ENCODE measurements at places on chromosomes 4 and X.

DNA sequence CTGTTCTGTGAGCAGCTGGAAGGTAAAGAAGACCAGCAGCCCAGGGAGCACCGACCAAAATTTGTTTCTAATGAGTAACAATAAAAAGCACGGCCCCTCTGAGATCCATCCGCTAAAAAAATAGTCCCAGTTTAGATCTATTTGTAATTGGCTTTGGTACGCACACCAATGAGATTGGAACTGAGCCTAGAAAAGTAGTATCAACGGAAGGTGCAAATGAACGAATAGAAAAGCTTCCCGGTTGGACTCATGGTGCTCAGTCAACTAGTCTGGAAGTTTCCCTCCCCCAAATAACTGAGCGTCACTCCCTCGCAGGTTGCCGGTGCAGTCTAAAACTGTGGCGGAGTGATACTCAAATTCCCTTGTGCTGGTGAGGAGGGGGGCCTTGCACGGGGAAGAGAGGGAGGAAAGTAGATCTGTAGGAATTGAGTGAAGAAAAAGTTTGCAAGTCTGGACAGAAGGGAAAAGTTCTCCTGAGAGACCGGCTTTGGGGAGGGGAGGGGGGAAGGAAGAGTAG is at the start of gene COL4A5:
Gene COL4A5 (plus strand): TSS at position 413 of the 517 bp plus-strand sequence. CDS start 288 bp downstream, outside the sequence.
- peak; percentile 26 for DNase-seq

DNA sequence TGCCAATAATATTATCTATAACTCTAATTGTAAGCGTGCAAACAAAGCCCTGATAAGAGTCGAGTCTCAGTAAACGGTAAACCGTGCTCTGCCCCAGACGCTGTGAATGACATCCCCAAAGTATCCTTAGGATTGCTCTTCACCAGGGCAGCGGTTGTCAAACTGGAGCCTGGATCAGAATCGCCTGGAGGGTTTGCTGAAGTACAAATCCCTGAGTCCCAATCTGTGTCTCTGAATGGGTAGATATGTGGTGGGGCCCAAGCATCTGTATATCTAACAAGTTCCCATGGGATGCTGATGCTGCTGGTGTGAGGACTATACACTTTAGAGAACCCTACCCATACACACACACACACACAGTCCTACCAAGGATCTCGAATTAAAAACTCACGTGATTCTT is 813 bp upstream of the APBB2 start:
- no peak for DNase-seq

DNA sequence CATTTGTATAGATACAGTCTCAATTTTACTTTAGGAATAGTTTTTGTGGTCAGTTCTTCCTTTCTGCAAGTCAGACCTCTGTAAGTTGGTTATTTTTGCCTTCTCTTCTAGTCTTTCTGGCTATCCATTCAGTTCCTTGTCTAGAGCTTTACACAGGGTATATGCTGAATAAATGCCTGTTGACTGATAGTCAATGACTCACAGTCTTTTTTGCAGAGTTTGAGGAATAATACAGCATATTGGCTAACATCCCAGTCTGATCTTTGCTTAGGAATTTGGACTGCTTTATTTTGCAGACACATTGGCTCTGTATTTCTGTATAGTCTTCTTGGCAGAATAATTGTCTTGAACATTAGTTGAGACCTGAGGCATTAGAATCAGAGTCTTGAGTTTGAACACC is 132.4 kb downstream of the MAGEC1 start:
- DNase-seq = peak; percentile 7

DNA sequence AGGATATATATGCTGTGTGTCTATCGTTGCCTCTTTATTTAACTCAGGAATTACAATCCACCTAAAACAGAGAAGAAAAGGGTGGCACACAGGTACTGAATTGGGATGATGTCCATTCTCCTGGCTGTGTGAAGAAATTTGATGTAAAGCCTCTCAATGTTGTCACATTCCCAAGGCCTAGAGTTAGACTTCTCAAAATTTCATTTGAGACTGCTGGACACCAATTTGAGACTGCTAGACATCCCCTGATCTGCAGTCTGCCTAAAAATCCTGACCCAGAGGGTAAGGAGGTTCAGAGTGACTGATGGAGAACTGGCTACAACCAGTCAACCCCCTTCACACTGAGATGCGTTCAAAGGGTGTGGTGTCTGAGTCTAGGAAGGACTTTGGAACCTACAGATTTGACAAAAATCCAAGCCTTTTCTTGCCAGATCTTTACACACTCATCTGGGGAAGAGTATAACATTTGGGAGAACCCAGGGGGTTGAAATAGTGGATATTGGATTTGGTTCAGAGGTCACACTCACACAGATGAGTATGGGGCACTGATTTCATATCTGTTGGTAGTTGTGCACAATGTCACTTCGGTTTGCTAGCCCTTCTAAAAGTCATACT is 4.9 kb upstream of the PRDM8 start:
- no peak for DNase-seq

GRCh38 chr4:77500801-77501200 is 104.8 kb upstream of the CXCL13 start:
- peak; percentile 11 for DNase-seq

GRCh38 chrX:16162391-16162790 is 4.9 kb upstream of the MAGEB17 start:
- DNase-seq = no peak

DNA sequence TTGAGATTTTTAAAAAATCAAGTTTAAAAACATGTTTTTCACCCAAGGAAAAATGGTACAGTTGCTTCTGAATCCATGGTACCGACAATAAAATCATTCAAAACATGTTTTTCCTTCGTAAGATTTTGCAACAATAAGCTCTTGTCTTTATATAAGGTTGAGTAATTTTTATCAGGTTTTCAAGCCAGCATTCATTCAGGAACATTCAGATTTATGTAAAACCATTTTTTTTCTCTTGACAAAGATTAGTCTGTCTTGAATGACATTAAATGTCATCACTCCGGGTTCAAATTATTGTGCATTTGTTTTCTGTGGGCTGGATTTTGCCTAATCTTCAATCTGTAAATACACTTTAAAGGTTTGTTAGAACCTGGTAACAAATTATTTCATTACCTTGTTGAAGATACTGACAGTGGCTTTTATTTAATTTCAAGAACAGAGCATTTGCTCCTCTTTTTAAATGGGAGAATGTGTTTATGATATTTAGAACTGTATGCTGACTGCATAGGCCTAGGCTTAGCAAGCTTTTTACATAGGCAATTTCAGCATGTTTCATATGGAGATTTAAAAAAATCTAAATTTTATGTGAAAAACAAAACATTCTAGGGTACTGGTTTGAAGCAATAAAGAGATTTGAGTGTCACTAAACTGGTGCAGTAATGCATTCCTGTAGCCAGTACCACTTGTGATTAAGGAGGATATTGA is 336.4 kb upstream of the HAND2 start:
- DNase-seq = no peak

DNA sequence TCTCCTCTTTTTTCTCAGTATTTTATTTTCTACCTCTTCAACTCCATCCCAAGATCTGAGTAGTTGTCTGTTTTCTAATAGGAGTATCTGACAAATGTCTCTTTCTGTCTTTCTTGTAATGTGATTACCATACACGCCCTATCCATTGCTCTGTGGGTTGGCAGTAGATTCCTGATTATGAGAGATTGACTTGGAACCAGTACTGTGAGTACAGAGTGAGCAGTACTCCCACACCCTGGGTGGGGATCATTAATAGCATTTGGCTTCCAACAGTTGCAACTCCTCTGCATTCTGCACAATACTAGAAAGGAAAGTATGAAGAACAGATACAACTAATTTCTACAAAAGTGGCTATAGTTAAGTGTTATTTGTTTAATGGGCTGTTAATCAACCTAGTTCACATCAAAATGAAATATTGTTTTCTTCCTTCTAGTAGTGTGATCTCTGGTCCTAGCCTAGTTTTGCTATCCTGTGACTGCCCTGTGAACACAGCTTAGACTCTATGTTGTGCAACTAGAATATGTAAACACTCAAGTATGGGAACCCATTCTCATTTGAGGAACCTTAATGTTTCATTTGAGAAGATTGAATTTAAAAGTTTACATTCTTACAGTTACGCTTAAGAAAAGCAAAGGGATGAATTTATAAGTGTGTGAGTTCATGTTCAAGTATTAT is 112.9 kb downstream of the PTPN13 start:
- DNase-seq = no peak

DNA sequence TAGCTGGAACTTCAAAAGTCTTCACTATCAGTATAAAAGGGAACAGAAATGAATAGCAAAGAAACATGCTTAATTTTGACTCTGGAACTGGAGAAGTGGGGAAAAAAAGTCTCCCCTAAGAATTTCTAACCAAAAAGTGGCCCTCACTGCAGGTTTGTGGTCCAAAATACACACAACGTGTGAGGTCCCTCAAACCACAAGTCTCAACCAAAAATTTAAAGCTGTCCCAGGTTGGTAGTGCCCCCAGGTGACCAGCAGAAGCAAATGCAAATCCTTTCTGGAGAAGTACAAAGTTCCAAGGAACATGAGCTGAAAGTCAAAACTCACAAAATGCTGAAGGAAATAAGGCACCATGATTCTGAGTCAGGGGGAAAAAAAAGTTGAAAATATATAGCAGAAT is 23.6 kb upstream of the VAMP7 start:
- peak; percentile 22 for DNase-seq

GRCh38 chrX:45710081-45710801 is 509.6 kb upstream of the DIPK2B start:
- DNase-seq = peak; percentile 4

GRCh38 chrX:151488677-151489076 is 74.8 kb upstream of the PASD1 start:
- DNase-seq = peak; percentile 0

- DNase-seq = peak; percentile 0
Measured at GRCh38 chr4:84389406-84389805, 109.7 kb downstream of the NKX6-1 start.

GRCh38 chr4:113575401-113575800 is 186.1 kb downstream of the CAMK2D start:
- no peak for DNase-seq

DNA sequence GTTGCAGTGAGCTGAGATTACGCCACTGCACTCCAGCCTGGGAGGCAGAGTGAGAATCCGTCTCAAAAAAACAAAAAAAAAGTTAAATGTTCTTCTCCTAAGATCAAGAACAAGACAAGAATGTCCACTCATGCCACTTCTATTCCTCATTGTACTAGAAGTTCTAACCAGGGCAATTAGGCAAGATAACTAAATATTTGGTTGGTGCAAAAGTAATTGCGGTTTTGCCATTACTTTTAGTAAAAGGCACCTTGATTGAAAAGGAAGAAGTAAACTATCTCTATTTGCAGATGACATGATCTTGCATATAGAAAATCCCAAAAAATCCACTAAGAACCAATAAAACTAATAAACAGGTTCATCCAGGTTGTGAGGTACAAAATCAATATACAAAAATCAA is 24.0 kb upstream of the SLC7A3 start:
- no peak for DNase-seq

DNA sequence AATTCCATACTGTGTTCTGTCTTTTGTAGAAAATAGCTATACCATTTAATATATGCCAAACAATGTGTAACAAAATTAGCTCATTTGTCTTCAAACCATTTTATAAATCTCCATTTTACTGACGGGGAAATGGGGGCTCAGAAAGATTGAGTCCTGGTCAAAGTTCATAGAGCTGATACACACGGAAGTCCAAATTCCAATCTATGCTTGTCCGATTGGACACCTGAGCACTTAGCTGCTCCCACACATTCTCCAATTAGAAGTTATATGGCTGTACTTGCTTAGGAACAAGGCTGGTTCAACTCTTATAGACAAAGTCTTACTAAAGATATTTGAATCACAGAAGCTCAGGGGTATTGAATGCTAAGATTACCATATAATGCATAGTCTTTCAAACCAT is 185.2 kb downstream of the ANKRD50 start:
- no peak for DNase-seq

DNA sequence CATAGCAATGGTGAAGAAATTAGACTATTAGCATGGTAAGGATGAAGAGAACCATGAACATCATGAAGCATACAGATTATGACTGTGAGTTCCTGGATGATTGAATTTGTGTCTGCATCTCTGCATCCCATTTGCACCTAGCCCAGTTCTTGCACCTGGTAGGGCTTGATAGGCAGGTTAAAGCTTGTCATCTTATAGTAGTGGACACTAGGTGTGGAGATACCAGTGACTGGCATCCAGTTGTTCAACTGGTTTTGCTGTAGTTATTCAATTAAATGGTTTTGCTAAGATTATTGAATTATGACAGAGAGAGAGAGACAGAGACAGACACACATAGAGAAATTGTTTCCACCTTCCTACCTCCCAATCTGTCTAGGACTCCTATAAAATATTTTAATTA is 5.0 kb downstream of the ADH7 start:
- DNase-seq = no peak

Data from HTR-8/SVneo (cell line).